Uterine smooth muscle cell (primary cell): ENCODE measurements at places on chromosomes 13 and 19. TPM values are rescaled to one million over a fixed set of nuclear protein-coding genes. Genes with fewer than 3 reads are reported as not detected.

The SLC17A7 gene
- not detected in 2 replicates for total RNA-seq

The PDX1 gene
- total RNA-seq: not detected in 2 replicates

The PRR36 gene
- total RNA-seq: not detected in 2 replicates

The TPT1 gene
- total RNA-seq: 1,943 and 2,459 TPM in 2 replicates

The INSR gene
- total RNA-seq: 13.1 and 28.9 TPM in 2 replicates

The PEAK3 gene
- total RNA-seq: not detected in 2 replicates

The APLP1 gene
- total RNA-seq: 3.5 and 6.7 TPM in 2 replicates

The CATSPERD gene
- not detected in 2 replicates for total RNA-seq

The FREM2 gene
- under 0.01 TPM in 2 replicates for total RNA-seq

The SMIM44 gene
- not detected in 2 replicates for total RNA-seq

The TEX29 gene
- not detected in 2 replicates for total RNA-seq

The TSSK6 gene
- 2.0 and 3.5 TPM in 2 replicates for total RNA-seq

The ZNF547 gene
- total RNA-seq: 3.2 and 4.1 TPM in 2 replicates

The ZNF583 gene
- 5.8 and 7.7 TPM in 2 replicates for total RNA-seq

The TNNT1 gene
- total RNA-seq: 4.1 and 4.5 TPM in 2 replicates

The KLK4 gene
- not detected in 2 replicates for total RNA-seq
